NCI-H1105 (cell line): ENCODE measurements at places on chromosomes 3 and 15.

DNA sequence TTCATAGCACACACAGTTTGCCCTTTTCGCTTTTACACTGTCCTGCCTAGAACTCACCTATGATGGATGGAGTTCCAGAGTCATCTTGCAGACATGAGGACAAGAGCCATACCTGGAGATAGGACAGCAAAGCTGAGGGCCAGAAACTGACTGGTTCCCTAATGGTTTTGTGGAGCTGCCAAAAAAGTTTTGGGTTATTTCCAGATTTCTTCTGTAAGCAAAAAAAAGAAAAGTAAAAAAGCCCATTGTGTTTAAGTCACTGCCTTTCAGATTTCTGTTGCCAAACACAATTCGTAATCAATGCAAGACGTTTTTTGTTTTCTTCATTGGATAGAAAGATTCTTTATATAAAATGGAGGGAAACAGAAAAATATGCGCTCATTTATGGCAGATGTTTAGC is 42.4 kb upstream of the KY start:
- no peak for DNase-seq

DNA sequence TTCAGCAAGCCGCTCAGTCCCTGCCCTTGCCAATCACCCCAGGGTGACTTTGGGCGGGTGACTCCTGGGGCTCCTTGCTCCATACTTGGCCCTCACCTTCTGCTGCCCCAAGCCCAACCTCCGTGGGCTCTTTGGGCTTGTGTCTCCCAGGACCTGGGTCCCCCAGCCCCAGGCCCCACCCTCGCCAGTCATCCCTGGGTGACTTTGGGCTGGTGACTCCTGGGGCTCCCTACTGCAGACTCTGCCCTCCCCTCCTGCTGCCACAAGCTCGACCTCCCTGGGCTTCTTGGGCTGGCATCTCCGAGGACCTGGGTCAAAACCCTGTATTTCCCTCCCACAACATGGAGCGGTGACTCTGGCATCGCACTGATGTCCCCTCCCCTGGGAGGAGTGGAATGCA is 151.5 kb downstream of the GOLGA6L4 start:
- DNase-seq, result no peak

- no peak for DNase-seq
These were observed 5.3 kb downstream of the DPP8 start for GRCh38 chr15:65512189-65512588.

GRCh38 chr15:31308185-31308639 is 18.4 kb upstream of the KLF13 start:
- DNase-seq, result no peak

GRCh38 chr3:44454258-44454657 is 23.2 kb downstream of the ZNF445 start:
- DNase-seq, result no peak

- no peak for DNase-seq
These were observed 115.8 kb upstream of the PLCL2 start for GRCh38 chr3:16768956-16769355.

GRCh38 chr3:46576-46975 is 150.0 kb upstream of the CHL1 start:
- no peak for DNase-seq

DNA sequence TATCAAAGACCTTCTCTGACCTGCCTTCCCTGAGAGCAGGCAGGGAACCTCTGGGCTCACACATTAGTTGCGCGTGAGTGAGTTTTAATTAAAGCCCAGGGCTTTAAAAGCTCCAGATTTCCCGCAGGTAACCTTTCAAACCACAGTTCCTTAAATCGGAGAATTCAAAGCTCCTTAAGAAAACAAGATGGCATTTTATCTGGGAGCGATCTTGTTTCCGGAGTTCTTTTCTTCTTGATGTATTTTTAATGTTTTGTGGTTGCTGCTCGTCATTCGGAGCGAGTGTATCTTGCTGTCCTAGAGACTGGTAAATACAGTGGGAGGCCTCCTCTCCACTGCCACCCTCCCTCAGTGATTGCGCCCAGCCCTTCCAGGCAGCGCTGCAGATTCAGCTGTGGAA is 284.3 kb downstream of the CLSTN2 start:
- DNase-seq, result no peak

- no peak for DNase-seq
These were observed 193.6 kb downstream of the UBE2E2 start for GRCh38 chr3:23396746-23397145.

GRCh38 chr3:189204167-189204866 is 32.5 kb downstream of the TPRG1 start:
- no peak for DNase-seq

GRCh38 chr15:59931646-59932261 is 72.4 kb upstream of the FOXB1 start:
- DNase-seq, result no peak

DNA sequence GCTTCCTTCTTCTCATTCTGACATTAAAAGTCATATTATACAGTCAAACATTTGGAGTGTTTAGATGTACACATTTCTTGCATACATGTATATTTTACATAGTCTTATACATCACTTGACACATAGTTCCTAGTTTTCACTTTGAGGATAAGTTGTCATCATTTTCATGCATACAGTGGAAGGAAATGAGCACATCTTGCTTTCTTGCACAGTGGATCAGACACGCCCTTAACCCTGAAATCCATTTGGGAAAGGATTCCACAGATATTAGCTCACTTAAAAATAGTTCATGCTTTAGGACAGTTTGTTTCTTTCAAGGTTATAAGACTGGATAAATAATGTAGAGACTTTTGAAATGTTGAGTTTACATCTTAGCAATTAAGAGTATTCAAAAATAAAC is 148.6 kb upstream of the MME start:
- DNase-seq, result no peak

- DNase-seq, result no peak
These were observed 478.7 kb downstream of the PDCD6IP start for GRCh38 chr3:34277110-34277509.
